ENCODE measurements at places on chromosomes 12 and 14.

GRCh38 chr12:109606320-109607028, 32.9 kb downstream of the MVK start:
- no peak for DNase-seq

DNA sequence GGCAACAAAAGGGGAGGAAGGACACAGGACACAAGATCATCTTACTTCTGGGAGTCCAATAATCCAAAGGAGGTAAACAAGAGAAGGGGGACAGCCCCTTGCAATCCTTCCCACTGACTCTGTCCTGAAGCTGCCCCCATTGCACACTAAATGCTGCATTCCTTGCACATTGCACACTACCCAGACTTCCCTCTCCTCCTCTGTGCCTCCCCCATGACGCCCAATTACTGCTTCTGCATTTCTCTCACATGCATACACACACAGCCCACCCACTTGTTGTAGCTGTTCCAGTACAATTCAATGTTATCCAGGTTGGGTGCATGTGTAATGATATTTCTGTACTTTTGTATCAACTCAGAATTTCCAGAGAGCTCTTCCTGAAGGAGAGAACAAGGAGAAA, 5.5 kb downstream of the NDRG2 start:
- DNase-seq, result no peak

DNA sequence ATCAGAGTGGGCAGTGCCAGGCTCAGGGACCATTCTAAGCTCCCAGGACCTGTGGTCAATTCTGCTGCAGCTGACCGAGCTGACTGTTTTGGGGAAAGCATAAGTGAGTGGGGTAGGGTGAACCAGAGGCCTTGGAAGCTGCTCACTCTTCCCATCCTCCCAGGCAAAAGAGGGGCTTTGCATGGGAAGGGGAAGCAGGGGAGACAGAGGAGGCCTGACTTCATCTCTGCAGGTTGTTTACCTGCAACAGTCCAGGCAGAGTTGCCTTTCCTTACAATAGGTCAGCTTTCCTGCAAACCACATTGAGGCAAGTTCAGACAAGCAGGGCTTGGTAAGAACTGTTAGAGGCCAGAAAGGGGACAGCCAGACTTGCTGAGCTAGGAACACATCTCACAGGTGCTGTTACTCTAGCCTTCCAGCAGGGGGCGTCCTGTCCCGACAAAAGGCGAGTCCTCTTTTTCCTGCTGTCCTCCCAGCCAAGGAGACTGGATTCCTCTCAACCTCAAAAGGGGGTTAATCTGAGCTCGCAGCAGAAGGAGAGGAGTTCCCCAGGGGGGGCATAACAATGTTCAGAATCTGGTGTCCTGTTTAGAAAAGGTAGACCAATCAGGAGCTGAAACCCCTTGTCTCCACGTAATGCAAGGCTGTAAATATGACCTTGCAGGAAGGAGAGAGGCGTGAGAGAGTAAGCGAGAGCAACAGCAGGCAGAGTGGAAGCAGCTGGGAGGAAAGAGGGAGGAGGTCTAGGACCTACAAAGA, 4.3 kb upstream of the DHRS2 start:
- DNase-seq, result peak; percentile 50

GRCh38 chr12:95909871-95910270, 32.5 kb downstream of the CCDC38 start:
- no peak for DNase-seq

GRCh38 chr12:65845751-65846537, 21.7 kb downstream of the HMGA2 start:
- DNase-seq, result no peak

GRCh38 chr12:68804657-68805591, 3.1 kb upstream of the MDM2 start:
- DNase-seq, result no peak

DNA sequence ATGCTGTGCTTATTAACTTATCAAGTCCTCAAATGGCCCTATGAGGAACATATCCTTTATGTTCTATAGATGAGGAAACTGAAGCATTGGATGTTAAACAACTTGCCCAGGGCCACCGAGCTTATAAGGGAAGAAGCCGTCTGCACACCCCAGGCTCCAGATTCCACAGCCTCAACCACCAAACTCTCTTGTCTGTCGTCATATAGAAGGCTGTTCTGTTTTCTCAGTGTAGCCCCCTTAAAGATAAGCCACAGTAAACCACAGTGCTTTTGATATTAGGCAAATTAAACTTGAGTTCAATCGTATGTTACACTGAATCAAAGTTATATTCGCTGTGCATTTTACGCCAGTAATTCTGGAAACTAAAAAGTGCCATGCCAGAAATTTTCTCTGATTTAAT, 116.7 kb downstream of the PRKCH start:
- no peak for DNase-seq

DNA sequence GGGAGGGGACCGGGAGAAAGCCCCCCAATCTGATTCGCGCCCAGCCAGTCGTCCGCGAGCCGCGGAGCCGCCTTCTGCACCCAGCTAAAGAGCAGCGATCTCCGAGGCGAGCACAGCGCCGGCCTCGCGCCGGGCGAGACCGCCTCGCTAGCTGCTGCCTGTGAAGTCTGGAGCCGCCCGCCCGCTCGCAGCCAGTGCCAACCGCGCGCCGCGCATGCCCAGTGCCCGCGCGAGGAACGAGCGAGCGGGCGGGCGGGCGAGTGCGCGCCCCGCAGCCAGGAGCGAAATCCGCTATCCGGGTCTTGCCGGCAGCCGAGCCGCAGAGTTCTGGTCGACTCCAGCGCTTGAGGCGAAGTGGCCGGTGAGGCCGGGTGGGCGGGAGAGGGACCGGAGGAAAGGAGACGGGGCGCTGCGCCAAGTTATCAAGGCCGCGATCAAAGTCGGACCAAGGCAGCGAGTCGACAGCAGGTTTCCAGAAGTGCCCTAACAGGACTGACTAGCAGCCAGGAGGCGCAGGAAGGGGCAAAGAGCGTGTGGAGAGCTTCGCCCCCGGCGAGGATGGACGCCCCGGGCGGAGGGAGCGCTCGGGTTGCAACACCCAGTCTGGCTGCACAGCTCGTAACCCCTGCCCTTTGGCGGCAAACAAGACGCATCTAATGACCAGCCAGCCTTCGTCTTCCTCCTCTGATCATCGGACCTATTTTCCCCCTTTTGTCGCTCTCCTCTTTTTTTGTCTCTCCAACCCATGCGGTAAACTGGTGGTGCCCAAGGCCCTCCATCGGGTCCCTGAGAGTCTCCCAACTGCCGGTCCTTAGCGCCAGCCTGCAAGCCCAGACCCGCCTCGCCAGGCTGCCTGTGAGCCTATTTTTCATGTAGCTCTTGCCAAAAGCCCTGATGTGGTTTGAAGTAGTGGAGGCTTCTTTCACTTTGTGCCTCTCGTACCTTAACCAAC, at the start of gene EPS8:
Gene EPS8 (minus strand): TSS at position 169 of the 952 bp plus-strand sequence. CDS start 106,437 bp downstream, outside the sequence.
- peak; percentile 75 for DNase-seq

- no peak for DNase-seq
Observed at GRCh38 chr12:50986966-50987737, 34.8 kb downstream of the HIGD1C start.

DNA sequence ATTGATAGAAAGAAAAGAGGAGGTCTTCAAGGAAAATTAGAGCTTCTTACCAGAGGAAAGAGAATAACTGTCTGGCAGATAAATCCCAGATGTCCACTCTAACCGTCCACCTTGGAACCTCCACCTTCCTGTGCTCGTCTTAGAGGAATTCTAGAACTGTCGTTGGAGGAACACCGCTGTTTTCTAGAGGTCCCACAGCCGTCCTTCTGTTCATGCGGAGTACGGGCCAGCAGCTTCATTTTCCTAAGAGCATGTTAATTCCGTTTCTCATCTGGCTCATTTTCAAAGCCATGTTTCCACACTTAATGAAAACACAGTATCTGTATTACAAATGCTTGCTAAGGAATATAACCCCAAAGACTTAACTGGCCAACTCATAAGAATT, 107.9 kb upstream of the ESRRB start:
- DNase-seq, result no peak

DNA sequence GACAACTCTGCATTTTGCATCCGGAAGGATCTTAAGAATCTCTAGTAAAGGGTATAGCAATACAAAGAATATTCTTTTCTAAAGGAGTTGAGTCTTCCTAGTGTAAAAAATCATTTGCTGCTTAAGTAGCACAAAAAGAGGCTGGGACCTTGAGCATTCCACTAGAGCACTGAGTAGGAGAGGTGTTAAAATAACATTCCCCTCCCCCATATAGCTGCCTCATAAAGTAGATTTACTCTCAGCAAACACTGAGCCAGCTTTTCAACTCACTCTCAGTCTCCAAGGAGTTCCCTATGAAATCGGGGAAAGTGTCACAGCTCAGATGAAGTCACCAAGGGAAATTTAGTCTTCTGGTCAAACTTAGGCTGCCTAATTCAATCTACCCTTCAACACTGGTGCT, 592.7 kb downstream of the ETNK1 start:
- DNase-seq, result no peak

- peak; percentile 78 for DNase-seq
Observed at GRCh38 chr12:6335451-6336078, 6.3 kb downstream of the TNFRSF1A start.

DNA sequence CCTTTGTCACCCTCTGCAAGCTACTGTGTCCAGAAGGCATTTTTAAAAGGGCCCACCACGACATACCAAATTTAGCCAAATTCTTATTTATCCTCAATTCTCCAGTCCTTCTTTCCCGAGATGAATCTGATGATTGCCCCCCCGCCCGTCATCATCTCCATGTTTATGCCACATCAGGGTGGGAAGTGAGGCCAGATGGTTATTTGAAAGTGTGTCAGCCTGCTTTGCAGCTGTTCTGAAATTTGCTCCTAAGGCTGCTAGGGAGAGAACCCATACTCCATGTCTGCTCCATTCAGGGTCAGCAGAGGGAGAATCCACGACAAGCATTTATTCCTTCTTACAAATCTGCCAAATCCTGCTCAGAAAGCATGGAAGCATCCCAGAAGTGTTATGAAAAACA, 337.8 kb downstream of the ADAMTS20 start:
- no peak for DNase-seq

- no peak for DNase-seq
Observed at GRCh38 chr14:38110258-38110657, 97.4 kb upstream of the SSTR1 start.

GRCh38 chr14:105888151-105888550, 361.8 kb downstream of the TMEM121 start:
- DNase-seq, result no peak

DNA sequence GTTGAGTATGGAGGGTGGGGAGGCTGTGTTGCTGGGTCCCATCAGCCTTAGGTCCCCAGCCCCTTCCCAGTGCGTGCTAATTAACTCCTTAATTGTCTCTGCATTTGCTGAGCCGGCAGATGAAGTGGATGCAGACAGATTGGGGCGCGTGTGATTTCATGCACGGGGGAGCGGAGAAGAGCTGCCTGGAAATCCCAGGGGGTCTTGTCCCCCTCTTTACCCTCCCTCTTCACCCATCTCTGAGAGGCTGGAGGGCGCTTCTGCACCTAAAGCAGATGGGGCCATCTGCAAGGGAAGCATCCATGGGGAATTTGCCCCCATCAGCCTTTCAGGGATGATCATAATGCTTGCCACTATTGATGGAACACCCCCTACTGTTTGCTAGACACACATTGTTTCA, 4.4 kb upstream of the ASIC1 start:
- DNase-seq, result no peak

DNA sequence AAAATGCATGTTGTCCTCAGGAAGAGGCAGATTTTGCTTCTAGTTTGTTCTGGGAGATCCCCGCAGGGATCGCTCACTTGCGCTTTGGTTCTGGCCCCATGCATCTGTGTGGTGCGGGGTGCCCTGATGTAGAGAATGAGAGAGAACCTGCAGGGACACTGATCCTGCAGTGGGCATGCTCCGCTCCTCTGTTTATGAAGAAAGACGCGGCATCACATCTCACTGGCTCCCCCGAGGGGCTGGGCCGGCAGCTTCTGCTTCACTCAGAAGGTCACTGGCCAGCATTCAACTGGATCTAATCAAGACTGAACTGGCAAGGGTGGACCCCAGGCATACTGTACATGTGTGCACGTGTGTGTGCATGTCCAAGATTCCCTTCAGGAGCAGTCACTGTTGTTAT, 164.2 kb downstream of the CALM1 start:
- DNase-seq, result no peak

- DNase-seq, result no peak
Observed at GRCh38 chr12:24861766-24862540, 86.9 kb downstream of the BCAT1 start.
